ENCODE measurements at places on chromosomes 4 and X.

- no peak for DNase-seq
Observed at GRCh38 chr4:40285692-40286091, 49.4 kb upstream of the CHRNA9 start.

DNA sequence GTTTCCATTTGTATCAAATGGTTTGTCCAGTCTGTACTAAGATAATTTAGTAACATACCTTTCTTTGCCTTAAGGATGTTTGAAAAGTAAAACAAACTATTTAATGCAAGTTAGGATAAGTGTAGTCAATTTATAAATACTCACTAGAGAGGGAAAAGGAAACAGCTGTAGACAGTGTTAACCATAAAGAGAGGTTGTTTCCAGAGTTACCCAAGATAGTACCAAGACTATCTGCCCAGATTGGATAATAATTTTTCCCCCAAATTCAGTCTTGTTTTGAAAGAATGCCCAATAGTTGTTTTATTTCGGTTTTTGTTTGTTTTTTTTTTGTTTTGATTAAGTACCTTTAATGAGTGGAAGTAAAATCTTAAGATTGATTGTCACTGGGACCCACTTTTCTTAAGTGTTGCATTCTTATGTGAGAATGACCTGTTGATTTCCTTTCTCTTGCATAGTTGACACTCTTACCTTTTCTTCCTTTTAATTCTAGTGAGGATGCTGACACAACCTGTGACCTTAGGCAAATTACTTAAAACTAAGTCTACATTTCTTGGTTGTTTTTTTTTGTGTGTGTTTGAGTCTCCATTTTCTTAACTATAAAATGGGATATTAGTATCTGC lies 12.8 kb downstream of the AFF1 start:
- DNase-seq: no peak

GRCh38 chrX:7261672-7262332 lies 113.8 kb upstream of the PUDP start:
- DNase-seq: no peak

DNA sequence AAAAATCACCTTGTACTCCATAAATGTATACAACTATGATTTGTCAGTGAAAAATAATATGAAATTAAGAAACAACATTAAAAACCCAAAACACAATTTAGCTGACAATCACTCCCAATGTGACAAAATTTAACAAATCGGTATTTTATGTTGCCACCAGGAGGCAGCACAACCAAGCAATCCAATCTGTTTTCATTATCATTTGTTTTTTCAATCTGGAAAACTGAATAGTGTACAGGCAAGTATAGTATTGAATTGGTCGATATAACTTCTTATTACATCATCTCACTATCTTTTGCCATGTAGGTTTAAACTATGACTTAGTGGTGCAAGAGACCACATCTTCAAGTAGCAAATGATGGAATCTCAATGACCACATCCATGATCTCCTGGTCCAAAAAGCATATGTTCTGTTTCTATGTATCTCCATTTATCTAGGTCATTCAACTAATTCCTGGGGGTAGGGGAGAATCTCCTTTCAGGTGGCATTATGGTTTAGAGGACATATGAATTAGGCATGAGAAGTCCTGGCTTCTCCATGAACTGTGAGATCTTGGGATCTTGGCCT lies 112.9 kb upstream of the AGA start:
- DNase-seq: no peak

Data from central memory CD4-positive, alpha-beta T cell (primary cell).